Activated T-cell treated with anti-CD3 and anti-CD28 coated beads, Interleukin-2, amount 50 U/mL, for 24 hours (primary cell): ENCODE measurements at places on chromosomes 3 and 15.

- no peak for DNase-seq
These were observed 872.4 kb downstream of the NAALADL2 start for GRCh38 chr3:175731543-175731942.

GRCh38 chr15:73683257-73683776 lies 866 bp upstream of the CD276 start:
- no peak for DNase-seq

- no peak for DNase-seq
These were observed 76.1 kb upstream of the THBS1 start for GRCh38 chr15:39504808-39505207.

GRCh38 chr15:69802432-69802831 lies 295.3 kb downstream of the TLE3 start:
- DNase-seq = no peak

- no peak for DNase-seq
These were observed 27.1 kb downstream of the FILIP1L start for GRCh38 chr3:100087198-100087597.

DNA sequence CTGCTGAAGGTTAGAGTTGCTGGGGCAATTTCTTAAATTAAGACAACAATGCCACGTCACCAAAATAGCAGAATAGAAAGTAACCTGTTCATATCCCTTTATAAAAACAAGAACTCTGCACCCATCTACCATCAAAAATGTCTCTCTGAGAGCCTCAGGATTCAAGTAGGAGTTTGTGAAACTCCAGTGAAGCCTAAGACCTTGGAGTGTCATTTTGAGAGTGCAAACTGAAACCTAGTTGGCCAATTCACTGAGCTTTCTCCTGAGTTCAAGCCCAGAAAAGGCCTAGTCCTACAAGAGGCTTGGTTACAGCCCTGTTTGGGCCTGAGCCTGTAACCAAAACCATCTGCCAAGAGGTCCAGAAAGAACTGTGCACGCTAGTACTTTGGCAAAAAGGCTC lies 335.1 kb downstream of the EFHB start:
- DNase-seq = no peak

DNA sequence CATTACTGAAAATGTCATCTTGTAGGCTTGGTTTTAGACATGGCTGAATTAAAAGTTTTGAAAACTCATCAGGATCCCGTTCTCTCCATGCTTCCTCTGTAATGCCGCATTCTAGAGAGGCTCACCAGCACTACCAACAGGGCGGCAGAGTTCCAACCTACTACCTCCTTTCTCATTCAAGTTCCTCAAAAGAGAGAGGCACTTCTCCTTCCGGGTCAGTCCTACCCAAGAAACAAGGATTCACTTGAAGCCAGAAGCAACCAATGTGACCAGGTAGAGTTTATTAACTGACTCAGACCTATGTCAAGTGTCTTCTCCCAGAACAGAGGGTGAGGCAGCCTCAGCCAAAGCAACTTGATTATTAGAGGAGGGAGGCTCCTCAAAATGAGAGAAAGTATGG lies 59.8 kb upstream of the GYG1 start:
- DNase-seq = no peak

- no peak for DNase-seq
These were observed 47.6 kb downstream of the CTDSPL start for GRCh38 chr3:37909067-37909911.
